ENCODE measurements at places on chromosomes 1 and 21.
A peak's percentile ranks its signal among the peaks of the same experiment; 100 is the strongest.

DNA sequence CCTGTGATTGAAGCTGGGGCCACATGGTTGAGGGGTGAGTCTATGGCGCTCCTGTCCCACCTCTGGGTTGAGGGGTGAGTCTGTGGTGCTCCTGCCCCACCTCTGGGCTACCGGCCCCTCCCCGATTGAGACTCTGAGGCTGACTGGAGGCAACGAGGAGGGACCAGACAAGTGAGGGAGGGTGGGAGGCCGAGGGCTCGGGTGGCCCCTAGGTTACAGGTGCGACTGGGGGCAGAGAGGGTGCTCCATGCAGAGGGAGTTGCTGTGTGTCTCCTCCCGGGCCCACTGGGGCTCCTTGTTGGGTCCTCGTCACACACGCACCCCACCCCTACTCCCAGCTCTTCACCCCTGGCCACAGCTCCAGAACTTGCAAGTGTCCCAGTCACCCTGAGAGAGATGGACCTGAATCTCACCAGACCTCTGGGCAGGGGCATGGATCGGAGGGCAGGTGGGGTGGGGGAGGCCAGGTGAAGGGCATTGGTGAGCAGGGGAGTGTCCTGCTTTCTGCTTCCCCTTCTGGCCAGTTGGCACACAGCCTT lies 12.8 kb downstream of the LDLRAP1 start:
- DNase-seq: no peak

GRCh38 chr1:77218477-77219165 lies 609 bp downstream of the PIGK start:
- DNase-seq: no peak

GRCh38 chr1:209775678-209776077 lies 8.7 kb downstream of the C1orf74 start:
- no peak for DNase-seq

DNA sequence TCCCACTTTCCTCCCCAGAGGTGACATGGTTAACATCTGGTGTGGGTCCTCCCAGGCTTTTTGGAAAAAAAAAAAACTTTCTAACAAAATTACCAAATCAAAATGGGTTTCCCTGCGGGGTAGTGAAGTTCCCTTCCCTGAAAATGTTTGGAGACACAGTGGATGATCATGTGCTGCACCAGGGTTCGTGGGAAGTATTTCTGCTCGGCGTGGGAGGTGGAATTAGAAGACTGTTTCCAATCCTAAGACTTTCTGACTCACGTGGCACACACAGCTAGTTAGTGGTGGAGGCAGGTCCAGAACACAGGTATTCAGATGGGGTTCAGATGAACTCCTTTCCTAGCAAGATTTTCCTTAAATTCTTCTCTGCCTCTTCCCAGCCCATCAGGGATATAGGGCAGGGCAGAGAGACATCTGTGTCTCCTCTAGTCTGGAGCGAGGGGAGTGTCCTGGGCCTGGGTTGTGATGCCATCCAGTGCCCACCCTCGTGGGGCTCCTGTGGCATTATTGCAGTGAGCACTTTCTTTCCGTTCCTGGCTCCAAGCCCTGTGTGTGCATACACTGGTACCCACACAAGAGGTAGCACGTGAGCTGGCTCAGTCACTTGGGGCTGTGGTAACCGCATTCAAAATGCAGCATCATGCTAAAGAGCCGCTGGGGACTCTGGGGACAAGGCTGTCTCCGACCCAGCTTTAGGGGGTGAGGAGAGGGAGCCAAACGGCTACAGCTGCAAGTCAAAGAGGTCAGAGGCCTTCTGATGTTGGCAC lies 27.5 kb downstream of the KCNC4 start:
- DNase-seq: no peak

DNA sequence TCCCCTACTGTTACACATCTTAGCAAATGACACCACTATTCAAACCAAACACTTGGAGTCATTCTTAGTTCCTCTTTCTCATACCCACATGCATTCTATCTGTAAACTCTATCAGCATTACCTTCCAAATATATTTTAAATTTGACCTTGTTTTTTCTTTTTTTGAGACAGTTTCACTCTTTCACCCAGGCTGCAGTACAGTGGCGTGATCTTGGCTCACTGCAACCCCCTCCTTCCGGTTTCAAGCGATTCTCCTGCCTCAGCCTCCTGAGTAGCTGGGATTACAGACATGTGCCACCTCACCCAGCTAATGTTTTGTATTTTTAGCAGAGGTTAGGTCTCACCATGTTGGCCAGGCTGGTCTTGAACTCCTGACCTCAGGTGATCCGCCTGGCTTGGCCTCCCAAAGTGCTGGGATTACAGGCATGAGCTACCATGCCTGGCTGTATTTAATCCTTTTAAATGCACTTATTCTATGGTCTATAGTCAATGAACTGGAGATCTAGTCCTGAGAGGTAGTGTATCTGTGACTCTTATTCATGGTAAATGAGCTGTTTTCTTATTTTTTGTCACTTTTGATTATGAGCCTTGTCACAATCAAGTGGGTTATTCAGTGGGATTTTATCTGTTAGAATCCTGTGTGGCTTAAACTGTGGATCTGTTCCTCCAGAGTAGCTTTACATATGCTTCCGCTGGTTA lies 73.1 kb downstream of the GATAD2B start:
- DNase-seq: peak; percentile 49

DNA sequence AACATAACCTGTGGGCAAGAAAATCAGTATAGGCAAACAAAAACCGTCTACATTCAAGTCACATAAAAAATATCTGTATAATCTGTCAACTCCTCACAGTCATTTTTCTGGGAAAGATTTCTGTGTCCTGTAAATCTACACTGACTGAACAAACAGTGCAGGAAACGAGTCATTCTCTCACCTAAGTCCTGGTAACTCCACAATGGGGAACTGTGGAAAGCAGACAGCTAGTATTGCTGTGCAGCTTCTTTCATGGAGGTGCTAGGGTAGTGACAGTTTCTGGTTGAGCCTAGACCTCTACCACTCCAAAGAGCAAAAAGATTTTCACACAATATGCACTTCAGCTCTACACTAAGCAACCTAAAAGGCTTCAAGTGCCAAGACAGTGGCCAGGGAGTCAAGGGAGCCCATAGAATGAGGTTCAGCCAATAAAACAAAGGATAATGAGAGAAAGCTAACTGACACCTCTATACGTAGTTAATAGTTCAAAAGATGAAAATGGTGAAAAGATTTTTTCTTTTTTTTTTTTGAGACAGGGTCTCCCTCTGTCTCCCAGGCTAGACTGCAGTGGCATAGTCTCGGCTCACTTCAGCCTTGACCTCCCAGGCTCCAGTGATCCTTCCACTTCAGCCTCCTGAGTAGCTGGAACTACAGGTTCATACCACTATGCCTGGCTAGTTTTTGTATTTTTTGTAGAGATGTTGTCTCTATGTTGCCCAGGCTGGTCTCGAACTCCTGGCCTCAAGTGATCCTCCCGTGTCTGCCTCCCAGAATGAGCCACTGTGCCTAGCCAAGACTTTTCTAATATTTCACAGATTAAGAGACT lies 5.5 kb downstream of the PTP4A2 start:
- no peak for DNase-seq

GRCh38 chr1:207812778-207813511 lies 61.1 kb downstream of the CD46 start:
- DNase-seq: no peak

- no peak for DNase-seq
These were observed 75.7 kb downstream of the ZC3H11B start for GRCh38 chr1:219537223-219537631.

- no peak for DNase-seq
These were observed 480.2 kb downstream of the COL11A1 start for GRCh38 chr1:102628109-102628613.

- peak; percentile 50 for DNase-seq
These were observed 11.5 kb upstream of the COL16A1 start for GRCh38 chr1:31715087-31715872.

DNA sequence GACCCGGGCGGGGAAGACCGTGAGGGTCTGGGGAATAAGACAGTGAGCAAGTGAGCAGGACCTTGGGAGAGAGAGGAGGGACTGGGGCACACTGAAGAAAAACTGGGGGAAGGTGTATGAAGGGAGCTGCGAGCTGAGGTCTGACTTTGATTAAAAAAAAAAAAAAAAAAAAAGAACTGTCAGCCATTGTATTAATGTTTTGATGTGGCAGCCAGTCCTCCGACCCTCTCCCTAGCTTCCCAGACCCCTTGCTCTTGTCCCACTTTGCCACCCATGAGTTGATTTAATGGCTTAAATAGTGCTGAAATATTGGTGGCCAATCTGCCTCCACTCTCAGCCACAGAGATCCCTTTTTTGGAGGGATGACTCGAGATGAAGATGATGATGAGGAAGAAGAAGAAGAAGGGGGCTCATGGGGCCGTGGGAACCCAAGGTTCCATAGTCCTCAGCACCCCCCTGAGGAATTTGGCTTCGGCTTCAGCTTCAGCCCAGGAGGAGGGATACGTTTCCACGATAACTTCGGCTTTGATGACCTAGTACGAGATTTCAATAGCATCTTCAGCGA lies 652 bp downstream of the HAX1 start:
- peak; percentile 24 for DNase-seq

DNA sequence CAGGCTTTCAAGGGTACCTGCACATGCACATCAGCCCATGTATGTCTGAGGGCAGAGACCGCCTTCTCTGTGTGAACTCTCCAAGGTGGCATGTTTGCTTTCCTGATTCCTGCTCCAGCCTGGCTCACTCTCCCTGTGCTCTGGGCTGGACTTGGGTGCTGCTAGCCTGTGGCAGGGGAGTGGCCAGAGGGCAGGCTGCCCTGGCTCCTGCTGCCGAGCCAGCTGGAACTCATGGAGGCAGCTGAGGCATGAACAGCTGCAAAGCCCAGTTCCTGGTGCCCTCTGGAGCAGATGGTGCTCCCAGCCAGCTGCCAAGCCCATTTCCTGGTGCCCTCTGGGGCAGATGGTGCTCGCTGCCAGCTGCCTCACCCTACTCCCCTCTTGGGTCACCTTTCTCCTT lies 7.6 kb downstream of the UBL4B start:
- peak; percentile 8 for DNase-seq

GRCh38 chr1:6747674-6748073 lies 37.6 kb upstream of the CAMTA1 start:
- no peak for DNase-seq

- DNase-seq: no peak
These were observed 13.8 kb downstream of the MIA3 start for GRCh38 chr1:222631611-222632208.

- DNase-seq: no peak
These were observed 30.4 kb downstream of the IFNGR2 start for GRCh38 chr21:33433425-33434114.

DNA sequence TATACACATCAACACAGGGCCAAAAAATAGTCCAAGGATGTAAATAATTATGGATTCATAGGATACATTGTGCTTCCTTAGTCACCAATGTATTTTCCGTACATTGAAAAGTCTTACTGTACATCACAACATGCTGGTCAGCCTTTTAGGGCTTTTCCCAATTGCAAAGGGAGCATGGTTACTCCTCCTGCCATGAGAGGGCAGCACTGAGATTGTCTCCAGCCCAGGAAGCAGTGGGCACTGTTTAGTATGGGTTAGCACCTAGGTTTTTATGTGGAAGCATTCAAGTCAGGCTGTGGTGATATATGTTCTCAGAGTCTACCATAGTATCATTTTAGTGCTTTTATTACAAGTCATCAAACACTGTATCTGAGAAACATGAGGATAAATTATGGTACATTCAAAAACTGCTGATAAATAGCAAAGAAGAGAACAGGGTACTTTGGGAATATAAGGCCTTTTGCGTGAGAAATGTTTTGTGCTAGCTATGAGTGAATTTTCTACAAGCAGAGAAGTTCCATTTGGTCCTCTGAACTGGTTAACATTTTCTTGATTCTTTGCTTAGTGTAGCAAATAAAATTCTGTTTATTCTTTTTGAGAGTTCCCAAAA lies 34.0 kb downstream of the ST6GALNAC5 start:
- DNase-seq: peak; percentile 49

DNA sequence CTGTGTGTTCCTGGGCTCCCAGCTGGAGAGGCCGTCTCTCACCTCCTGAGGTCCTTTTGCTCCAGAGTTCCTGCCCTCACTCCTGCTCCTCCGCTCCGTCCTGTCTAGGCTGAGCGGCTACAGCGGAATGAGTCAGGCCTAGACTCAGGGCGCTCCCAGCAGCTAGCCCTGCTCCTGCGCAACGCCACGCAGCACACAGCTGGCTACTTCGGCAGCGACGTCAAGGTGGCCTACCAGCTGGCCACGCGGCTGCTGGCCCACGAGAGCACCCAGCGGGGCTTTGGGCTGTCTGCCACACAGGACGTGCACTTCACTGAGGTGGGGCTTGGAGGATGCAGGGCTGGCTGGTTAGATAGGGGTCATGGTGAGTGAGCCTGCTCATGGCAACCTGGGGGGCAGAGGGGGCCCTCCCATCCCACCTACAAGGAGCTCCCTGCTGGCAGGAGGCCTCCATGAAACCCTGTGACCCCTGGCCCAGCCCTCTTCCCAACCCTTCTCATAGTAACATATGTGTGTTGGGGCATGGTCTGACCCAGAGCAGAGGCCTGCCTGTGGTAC lies 15.1 kb downstream of the PSRC1 start:
- DNase-seq: no peak

DNA sequence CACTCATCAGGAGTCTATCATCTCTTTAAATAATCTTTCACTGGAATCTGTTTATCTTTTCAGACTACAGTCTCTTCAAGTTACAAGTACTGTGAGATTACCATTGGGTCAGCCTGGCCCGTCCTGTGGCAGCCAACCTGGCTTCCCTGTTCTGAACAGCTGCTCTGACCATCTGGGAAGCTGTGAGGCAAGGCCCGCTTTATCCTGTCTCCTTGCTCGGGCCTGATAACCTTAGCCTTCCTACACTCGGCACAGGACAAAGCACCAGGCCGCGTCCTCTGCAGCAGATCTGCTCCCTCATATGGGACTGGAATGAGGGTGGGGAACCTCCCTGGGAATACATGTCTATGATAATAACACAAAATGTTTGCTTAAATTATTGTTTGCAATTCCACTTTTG lies 113.3 kb downstream of the PTPN14 start:
- no peak for DNase-seq

DNA sequence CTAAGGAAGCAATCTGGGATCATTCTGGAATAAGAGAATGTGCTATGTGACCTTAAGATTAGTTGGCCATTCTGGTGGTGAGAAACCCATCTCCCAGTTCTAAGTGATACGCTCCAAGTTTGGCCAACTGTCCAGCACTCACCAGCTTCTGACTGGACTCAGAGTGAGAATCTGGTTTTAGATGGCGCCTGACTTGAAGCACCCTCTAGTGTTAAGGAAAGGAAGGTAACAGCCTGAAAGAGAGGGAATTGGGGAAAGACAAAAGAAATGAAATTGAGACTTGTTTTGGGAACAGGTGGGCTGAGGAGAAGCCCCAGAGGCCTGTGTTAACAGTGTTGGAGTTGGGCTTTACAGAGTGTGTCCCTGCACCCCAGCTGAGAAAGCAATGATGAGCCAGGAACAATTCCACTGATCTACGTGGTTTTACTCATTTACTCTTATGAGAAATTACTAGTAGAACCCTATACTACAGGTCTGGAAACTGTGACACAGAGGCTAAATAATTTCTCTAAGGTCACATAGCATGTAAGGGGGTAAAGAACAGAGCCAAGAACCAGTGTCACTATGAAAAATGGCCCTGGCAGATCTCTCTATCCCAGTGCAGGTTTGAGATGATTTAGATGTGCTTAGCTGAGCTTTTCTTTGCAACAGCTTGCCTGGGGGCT lies 9.3 kb upstream of the FCAMR start:
- DNase-seq: no peak
